Globus pallidus (tissue), 1 donor: ENCODE measurements at places on chromosomes 6 and 20.

- DNase-seq: no peak
These were observed 3.2 kb upstream of the TNFRSF6B start for GRCh38 chr20:63693083-63693732.

DNA sequence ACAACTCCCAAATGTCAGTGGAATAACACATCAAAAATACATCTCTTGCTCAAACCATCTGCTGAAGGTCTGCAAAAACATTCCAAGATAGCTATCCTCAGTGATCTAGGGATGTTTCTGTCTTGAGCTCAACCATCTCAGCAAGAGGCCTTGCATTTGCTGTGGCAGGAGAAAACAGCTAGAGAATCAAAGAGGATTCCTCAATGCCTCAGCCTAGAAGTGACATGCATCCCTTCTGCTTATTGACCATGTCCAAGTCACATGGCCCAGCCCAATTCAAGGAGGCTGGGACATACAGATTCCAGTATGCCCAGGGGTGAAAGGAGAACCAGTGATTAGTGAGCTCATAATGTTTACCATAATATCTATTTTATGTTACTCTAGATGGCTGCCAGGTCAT is 269.5 kb downstream of the PLCB1 start:
- no peak for DNase-seq

DNA sequence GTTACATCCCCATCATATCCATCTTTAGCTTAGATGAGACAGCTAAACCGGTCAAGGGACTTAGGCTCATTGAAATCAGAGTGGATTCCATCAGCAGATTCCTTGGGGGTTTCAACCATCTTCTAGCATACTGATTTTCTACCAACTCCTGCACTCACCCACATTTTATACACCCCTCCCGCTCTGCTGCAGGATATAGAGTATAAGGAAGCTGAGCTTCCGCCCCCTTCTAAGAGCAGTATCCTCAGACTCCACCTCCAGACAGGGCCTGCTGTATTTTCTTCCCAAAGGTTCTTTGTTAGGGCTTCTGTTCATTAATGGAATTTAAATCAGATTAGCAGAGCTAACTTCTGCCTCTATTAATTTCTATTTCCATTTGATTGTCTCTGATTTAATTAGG is 9.9 kb upstream of the NHLRC1 start:
- DNase-seq: no peak

DNA sequence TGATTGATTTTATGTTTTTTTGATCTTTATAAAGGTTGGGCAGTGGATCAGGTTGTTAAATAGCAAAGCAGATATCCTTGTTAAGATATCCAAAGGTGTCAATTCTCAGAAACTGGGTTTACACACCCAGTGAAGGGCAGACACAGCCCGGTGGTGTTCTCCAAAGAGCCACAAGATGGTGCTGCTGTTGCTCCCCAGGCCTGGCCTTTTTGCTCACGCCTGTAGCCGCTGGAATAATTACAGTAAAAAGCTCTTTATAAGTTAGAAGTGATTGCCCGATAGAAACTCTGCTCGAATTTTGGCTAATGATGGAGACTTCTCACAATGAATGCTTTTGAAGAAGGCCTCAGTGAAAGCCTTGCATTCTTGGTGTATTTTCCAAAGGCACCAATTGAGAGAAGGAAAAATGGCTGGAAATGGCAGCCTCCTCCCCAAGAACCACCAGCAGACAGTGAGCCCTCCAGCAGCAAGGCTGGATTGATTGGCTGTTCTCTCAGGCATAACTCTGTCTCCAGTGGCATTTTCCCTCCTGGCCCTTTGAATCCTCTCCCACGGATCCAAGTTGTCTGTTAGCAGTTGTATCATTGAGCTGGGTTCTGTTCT is 120.5 kb upstream of the CHD6 start:
- DNase-seq: peak; percentile 46

DNA sequence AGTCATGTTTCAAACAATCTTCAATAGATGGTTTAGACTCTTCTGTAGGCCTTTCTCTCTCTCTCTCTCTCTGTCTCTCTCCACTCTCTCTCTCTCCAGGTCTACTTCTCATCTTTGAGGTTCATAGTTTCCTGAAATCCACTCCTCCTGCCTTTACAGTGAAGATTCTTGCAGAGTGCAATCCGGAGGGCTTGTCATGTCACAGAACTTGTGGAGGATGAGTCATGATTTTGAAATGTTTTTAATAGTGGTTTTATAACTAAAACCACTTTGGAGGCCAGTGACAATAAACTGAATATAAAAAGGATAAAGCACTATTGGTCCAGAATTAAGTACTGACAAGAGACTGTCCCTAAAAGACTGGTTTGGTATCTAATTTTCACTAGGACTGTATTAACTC is 156.3 kb downstream of the KIF6 start:
- DNase-seq: no peak

GRCh38 chr20:434221-434620 is 26.1 kb downstream of the RBCK1 start:
- DNase-seq: no peak

GRCh38 chr6:52972989-52973388 is 22.1 kb downstream of the GSTA4 start:
- DNase-seq: no peak

- DNase-seq: no peak
These were observed 115.0 kb downstream of the TAF4 start for GRCh38 chr20:61950641-61951071.

- DNase-seq: peak; percentile 73
These were observed at the start of gene NKAPL for GRCh38 chr6:28258877-28259777. Gene NKAPL (plus strand): TSS chr6:28259297. CDS start chr6:28259372, 75 bp downstream.

DNA sequence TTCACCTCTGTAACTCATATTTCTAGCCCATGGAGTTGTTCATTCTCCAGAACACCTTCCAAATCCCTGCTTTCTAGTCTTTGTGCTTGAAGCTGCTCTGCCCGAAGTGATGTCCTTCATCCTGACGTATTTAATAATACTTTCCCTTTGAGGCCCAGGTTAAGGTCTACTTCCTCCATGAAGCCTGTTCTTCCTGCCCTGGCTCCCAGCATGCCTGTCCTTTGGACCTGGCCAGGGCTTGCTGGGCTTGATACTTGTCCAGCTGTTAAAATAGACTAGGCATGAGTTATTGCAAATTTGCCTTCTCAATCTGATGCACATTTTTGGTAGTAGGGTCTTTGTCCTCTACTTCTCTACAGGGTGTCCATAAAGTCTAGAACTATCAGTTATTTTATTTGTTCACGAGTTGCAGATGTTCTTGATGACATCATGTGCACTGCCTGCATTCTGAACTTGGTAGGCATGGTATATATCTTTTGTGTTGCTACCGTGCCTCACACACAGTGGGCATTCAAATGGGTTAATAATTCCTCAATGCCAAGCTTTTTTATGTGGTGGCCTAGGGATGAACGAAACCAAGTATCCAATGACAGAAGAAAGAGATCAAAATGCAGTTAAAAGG is 3.1 kb upstream of the MAP7 start:
- DNase-seq: no peak

- no peak for DNase-seq
These were observed 51.0 kb downstream of the STX7 start for GRCh38 chr6:132461958-132462357.

DNA sequence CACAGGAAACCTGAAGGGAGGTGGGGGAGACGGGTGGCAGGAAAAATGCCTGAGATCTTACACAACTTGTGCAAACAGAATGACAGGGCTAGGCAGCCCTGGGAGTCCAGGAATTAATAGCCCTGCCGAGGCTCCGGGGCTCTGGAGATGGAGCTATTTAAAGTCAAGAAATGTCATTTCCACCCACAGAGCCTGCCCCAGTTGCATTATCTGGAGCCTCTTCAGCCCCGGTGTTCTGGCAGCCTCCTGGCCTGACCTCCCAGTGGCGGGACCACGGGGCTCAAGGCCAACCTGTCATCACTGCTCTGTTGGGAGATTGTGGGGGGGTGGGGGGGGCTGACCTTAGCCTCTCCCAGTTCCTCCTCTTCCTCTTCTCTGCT is 28.5 kb upstream of the SCUBE3 start:
- no peak for DNase-seq

DNA sequence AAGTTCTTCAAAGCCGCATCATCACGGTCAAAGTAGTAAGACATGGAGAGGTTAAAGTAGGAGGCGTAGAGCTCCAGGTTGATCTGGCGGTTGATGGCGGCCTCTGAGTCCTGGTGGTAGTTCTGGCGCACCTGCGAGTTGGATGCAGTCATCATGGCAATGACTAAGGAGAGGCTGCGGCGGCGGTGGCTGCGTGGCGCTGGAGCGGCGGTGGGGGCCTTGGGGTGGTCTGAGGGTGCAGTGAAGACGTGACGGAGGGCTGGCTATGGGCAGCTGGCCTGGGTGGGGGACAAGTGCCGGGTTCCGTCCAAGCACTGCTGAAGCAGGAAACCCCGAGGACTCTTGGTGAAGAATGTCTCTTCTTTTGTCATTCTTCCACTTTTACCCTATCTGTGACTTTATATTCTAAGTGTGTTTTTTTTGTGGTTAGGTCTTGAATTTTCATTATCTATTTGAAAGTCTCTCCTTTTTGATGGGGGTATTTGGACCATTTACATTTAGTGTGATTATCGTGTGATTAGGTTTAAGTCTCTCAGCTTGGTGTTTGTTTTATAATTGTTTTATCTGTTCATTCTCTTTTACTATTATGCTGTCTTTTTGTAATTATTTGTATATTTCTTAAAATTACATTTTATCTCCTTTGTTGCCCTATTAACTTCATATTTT is 94.6 kb downstream of the TFAP2B start:
- no peak for DNase-seq

DNA sequence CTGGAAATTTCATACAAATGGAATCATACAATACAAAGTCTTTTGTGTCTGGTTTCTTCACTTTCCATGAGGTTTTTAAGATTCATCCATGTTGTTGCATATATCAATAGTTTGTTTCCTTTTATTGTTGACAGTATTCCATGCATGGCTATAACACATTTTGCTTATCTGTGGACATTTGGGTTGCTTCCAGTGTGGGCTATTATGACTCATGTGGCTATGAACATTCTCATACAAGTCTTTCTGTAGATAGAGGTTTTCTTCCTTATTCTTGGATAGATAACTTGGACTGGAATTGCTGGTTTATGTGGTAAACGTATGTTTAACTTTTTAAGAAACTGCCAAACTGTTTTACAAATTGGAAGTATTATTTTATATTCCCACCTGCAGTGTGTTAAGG is 30.0 kb upstream of the KIF6 start:
- DNase-seq: no peak

DNA sequence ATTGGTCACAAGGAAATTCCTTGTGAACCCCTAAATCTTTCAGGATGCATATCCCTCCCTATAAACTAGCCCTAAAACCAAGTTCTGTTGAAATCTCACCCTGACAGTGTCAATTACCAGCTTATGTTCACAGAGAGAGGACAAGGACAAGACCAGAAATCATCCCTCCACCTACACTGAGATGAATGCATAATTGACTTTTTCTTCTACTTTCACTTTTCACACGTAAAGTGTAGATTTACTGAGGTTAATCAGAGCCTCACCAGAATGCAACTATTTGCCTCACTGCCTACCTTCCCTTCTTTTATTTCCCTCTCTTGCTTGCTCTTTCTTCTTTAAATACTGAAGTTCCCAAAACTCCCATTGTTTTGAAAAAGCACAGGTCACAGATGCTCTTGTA is 15.3 kb upstream of the NKAIN2 start:
- no peak for DNase-seq

DNA sequence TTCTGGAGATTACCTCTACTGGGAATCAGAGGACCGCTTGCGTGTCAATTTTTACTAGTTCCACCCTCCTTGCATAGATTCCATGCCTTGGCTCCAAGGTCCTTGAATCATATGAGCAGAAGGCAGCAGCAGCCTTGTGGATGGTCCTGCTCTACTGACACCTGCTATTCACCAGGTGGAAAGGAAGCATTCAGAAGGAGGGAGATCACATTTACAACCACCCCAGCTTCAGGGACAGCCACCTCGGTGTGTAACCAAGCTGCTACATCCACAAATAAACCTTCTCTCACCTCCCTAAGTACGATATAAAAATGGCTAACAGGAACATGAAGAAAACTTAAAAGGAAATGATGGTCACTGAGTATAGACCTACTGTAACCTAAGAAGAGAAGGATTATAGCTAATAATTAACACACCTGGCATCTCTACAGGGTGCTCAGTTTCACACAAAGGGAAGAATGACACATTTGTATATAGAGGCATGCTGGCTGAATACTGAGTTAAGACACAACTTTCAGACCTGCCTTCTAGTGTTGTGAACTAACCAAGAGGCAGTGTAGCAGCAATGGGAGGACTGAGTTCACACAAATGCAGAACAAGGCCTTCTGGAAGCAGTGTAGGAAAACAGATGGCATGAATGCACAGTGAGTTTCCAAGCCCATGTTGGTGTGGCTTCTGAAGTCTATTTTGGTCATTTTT is 46.3 kb upstream of the SRPK1 start:
- DNase-seq: no peak

- DNase-seq: no peak
These were observed 24.2 kb downstream of the GLYATL3 start for GRCh38 chr6:49523901-49524300.

- DNase-seq: no peak
These were observed 54.9 kb downstream of the LY86 start for GRCh38 chr6:6643398-6643797.

DNA sequence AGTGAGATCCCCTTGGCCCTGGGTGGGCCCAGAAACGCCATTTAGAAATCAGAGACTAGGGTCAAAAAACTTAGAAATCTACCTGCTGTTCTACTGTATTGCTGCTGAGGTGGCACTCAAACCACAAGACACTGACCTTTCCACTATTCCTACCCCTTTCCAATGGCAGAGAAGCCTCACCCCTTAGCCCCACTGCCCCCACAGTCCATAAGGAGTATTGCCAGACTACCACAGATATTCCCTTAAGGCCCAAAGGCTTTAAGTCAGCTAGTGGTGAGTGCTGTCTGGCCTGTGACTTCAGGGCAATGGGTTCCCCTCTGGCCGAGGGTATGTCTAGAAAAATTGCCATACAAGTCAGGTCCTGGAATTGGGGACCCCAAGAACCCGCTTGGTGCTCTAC is 656.1 kb downstream of the COL12A1 start:
- no peak for DNase-seq

GRCh38 chr20:37349517-37350491 is 3.9 kb downstream of the SRC start:
- no peak for DNase-seq

GRCh38 chr20:34553366-34553867 is 5.1 kb upstream of the MAP1LC3A start:
- no peak for DNase-seq

- DNase-seq: no peak
These were observed 173.0 kb downstream of the GMDS start for GRCh38 chr6:2072453-2072852.

DNA sequence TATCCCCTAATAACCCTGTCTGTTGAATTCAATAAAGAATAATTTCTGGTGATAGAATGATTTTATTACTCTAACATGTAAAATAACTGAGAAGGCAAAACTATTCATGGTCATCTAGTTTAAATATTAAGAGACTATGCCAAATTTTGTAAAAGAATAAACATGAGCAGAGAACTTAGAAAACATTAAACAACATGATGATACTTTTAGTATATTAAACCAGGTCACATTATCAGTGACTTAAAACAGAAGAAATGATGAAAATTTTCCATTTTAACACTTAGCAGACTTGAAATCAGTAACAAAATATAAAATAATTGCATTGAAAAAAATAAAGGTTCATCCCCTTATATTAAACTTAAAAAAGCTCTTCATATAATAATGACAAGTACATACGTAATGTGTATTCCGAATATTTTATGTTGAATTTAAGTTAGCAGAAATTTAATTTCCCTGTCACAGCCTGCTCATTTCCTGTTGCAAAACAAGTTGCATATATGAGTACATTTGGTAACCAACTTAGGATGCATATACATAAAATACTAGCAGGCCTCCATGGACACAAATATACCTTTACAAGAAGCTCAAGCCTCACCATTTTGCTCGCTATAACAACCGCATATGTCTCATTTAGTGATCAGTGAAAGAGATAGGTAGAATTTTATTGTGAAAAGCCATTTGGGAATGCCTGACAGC is 40.6 kb downstream of the DTNBP1 start:
- no peak for DNase-seq
